Mammary epithelial cell (primary cell): ENCODE measurements at places on chromosomes 12 and 14.

GRCh38 chr12:34204830-34205285, 182.6 kb downstream of the ALG10 start:
- no peak for DNase-seq

- DNase-seq = peak; percentile 86
These were observed 73.8 kb upstream of the ANKS1B start for GRCh38 chr12:100058482-100059029.

DNA sequence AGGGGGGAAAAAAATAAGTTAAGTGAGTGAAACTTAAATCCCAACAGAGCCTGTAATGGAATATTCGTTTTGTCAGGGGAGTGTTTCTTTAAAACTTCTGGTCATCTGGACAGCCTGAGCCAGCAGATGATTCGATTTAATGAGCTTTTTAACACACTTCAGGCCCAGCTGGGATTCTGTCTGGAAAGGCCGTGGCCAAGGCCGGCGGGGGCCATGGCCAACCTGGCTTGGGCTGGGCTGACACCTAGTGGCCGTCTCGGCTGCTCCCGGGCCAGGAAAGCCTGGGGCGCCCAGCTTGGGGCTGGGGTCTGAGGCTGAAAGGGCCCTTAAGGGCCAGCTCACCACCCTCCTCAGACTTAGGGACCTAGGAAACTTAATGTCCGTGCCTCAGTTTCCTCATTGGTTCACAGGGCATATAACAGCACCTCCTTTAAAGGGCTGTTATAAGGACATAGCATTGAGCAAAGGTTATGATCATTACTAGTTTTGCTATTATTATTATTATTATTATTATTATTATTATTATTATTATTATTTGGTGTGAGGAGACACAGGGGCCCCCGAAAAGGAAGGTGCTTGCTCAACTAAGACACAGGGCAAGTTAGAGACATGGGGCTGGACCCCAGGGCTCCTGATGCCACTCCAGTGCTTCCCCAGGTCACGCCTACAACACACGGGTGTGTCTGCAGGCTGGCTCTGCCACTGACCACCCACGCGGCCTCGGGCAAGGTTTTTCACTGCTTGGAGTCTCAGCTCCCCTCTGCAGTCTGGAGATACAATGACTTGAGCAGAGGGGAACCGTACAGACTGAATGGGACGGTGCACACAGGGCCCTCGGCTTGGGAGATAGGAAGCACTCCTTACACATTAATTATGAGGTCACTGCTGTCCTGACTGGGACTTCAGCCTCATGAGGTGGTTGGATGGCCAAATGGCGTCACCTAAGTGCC, 84.0 kb downstream of the SYNE3 start:
- DNase-seq = peak; percentile 10

DNA sequence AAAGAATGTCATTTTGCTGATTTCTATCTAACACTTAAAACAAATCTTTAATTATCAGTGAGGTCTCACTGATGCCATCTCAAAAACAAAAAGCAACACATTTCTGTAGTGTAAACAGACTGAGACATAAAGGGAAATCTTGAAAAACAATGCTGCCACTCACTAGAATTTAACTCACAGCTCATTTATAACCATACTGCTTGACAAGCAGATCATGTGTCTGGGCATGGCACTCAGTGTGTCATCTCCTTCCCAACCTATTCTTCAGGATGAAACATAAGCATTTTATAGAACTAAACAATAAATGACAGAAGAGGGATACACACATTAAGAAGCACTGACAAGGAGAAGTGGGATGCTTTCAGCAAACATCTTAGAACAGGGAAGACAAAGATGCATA, 22.4 kb downstream of the ATF7 start:
- no peak for DNase-seq

GRCh38 chr12:67982164-67982563, 7.1 kb upstream of the IFNG-AS1 start:
- DNase-seq = no peak
